Stimulated activated CD8-positive, alpha-beta memory T cell treated with anti-CD3 and anti-CD28 coated beads, Interleukin-4, amount 100 ng/mL, for 4 hours (primary cell): ENCODE measurements at places on chromosomes 5 and 9.

GRCh38 chr5:146290318-146290717 lies 48.3 kb upstream of the POU4F3 start:
- no peak for DNase-seq

GRCh38 chr5:155897761-155898160 lies 429.2 kb upstream of the SGCD start:
- no peak for DNase-seq

- DNase-seq, result no peak
Measured at GRCh38 chr5:124606093-124606492, 140.3 kb downstream of the ZNF608 start.

DNA sequence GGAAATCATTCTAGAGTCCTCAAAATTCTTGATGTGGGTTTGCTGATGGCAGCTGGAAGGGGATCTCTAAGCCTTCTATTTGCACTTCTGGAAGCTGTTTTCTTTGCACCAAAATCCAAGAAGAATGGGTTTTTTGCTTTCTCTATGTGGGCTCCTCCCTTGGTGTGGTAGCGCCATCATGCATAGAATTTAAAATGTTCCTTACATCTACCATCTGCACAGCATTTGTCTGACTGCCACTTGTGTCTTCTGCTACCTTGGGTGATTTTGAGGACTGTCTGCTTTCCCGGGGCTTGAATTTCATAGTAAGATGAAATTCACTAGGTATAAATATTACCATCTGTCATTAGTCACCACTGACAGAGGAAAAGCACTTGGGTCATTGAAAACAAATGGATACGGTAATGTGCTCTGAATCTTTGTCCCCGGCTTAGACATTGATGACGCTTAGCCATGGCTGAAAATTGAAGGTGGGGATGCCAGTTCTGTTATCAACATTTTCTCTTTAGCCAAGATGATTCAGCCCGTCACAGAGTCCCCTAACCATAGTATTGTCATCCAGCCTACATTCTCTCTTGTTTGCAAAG lies 30.0 kb downstream of the SNX30 start:
- DNase-seq, result no peak

DNA sequence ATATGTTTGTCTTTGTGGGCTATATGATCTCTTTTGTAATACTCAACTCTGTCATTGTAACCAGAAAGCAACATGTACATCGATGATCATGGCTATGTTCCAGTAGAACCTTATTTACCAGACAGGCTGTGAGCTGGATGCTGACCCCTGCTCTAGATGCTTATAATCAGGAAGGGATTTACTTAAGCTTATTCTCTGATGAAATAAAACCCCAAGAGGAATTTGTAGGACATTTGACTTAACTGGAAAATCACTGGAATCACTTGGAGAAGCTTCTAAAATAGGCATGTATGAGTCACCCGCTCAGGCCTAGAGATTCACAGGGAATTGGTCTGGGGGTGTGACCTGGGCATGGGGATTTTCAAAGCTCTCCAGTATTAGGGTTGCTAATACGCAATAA lies 285.8 kb upstream of the ZNF608 start:
- no peak for DNase-seq

DNA sequence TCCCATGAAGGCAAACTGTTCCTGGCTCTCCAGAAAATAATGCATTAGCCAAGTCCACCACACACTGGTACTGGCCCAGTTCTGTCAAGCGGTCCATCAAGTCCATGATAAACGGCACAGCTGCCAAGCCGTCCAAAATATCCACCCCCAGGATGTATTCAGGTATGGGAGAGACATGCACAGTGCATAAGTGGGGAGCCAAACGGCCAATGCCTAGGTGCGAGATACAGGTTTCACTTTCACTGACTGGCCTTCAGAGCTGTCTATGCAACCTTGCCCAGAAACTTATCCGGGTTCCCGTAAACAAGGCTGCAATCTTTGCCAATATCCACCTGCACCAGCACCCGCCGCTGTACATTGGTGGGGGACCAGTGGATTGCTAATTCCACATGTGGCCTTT lies 795.8 kb downstream of the EFNA5 start:
- DNase-seq, result no peak

- DNase-seq, result no peak
Measured at GRCh38 chr9:85610074-85610860, 131.5 kb downstream of the AGTPBP1 start.

GRCh38 chr9:128375865-128376264 lies 4.7 kb downstream of the URM1 start:
- DNase-seq, result no peak

DNA sequence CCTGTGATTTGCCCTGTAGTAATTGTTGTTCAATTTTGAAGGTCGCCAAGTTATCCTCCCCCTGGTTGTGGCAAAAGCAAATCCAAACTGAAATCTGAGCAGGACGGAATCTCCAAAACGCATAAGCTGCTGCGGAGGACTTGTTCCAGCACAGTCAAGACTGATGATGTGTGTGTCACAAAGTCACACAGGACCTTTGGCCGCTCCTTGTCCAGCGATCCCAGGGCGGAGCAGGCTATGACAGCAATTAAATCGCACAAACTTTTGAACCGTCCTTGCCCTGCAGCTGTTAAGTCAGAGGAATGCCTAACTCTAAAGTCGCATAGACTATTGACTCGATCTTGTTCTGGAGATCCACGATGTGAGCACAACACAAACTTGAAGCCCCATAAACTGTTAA lies 128.4 kb downstream of the PARP8 start:
- no peak for DNase-seq

- no peak for DNase-seq
Measured at GRCh38 chr5:173320259-173320658, 8.0 kb downstream of the STC2 start.

- no peak for DNase-seq
Measured at GRCh38 chr9:87010626-87011025, 63.3 kb upstream of the GAS1 start.

- DNase-seq, result no peak
Measured at GRCh38 chr5:50672663-50673062, 6.2 kb downstream of the PARP8 start.

DNA sequence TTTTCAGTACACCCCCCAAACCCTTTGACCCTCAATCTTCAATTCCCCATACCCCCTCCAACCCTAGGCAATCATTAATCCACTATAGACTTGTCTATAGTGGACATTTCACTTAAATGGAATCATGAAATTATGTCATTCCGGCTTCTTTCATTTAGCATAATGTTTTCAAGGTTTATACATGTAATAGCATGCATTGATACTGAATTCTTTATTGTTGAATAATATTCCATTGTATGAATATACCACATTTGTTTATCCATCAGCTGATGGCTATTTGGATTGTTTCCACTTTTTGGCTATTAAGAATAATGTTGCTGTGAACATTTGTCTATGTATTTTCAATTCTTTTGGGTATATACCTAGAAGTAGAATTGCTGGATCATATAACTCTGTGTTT lies 238.8 kb downstream of the PDE4D start:
- DNase-seq, result no peak

DNA sequence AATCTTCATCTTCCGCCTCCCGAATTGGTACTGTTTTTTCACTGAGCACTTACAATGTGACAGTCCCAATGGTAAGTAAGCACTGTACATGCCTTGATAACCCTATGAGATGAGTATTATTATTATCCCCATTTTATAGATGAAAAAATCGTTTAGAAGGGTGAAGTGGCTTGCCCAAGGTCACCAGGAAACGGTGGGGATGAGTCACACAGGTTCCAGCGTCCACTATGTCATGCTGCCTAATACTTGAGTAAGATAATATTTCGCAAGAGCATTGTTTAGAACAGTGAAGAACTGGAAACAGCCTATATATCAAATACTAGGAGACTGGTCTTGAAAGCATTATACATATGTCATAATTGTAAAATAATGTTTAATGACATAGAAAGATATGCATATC lies 12.9 kb downstream of the HAND1 start:
- no peak for DNase-seq

DNA sequence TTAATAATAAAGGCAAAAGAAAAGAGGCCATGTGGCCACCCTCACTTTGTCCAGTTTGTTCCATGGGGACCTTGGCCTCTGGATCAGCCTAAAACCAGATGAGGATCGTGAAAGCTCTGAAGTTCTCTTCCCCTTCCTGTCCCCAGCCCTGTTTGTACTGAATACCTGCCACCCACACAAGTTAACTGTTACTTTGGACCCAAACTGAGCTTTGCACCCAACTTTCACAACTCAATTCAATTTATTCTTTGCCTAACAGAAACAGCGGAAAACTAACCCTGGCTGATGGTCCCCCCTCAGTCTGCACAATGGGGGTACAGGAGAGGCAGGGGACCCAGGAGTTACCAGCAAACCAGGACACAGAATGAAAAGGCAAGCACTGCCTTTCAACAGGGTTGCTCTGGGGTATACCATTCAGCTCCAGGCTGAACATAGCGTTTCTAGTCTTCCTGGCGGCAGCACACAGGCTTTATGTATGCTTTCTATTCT lies 28.2 kb downstream of the ABCA1 start:
- DNase-seq, result no peak

DNA sequence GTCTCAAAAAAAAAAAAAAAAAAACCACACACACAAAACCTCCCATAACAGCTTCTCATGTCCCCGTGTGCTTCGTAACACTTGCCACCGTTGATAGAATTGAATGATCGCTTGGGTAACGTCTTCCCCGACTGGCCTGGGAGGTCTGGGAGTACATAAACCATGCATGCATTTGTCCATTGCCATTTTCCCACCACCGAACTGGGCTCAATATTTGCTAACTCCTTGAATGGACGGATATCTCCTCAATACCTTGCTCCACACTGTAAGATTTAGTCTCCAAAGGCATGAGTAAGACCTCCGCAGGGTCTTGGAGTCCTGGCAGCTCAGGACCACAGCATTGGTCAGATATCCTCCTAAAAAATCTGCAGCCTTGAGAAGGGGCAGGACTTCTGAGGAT lies 3.2 kb upstream of the P4HA2 start:
- no peak for DNase-seq

DNA sequence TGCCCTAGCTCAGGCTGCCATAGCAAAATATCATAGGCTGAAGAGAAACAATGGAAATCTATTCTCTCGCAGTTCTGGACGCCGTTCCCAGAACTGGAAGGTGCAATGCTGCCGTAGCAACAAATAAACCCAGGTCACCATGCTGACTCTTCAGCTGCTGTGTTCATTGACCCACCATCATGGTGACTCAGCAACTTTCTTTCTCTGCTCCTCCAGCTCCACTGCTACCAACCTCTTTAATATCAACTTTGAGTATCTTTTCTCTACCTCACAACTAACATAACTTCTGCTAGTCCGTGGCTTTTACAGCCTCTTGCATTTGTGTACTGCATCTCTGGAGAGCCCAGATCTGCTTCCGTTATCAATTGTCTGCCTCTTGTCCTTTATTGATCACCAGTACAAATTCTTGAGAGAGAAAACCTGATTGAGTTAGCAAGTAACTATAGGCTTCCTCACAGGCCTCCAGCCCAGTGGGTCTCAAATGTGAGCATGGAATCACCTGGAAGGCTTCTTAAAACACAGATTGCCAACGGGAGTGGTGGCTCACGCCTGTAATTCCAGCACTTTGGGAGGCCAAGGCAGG lies 47.3 kb upstream of the SLC30A5 start:
- DNase-seq, result no peak

DNA sequence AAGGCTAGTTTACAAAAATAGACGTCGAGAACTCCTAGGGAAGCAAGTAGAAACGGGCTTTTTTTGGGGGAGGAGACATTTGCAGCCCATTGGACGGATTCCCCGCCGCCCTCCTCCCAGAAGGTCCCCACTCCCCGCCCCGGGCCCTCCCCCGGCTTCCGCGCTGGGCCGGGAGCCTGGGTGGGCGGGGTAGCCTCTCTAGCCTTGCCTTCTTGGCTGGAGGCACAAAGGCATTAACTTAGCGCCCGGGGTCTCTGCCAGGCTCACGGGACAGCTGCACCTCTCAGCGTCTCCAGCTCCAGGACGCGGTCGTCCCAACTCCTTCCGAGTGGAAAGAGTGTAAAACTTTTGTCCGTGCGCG lies at the start of gene DMRTA1:
TSS of gene DMRTA1 (plus strand) at position 236 of the 361 bp plus-strand sequence. CDS start 242 bp downstream, outside the sequence.
- no peak for DNase-seq

DNA sequence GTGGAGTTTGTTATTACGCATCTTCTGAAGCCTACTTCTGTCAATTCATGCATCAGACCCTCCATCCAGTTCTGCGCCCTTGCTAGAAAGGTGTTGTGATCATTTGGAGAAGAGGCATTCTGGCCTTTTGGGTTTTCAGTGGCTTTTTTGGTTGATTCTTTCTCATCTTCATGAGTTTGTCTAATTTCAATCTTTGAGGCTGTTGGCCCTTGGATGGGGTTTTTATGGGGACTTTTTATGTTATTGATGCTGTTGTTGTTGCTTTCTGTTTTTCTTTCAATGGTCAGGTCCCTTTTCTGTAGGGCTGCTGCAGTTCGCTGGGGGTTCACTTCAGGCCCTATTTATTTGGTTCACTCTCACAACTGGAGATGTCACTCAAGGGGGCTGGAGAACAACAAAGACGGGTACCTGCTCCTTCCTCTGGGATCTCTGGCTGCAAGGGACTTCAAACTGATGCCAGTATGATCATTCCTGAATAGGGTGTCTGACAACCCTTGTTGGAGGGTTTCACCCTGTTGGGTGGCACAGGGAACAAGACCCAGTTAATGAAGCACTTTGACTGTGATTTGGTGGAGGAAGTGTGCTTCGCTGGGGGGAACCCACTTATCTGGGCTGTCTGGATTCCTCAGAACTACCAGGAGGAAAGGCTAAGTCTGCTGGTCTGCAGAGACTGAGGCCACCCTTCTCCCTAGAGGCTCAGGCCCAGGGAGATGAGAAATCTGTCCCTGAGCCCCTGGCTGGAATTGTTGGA lies 226.7 kb upstream of the PTGER4 start:
- DNase-seq, result no peak

- DNase-seq, result no peak
Measured at GRCh38 chr9:84381508-84381907, 41.0 kb upstream of the SLC28A3 start.

DNA sequence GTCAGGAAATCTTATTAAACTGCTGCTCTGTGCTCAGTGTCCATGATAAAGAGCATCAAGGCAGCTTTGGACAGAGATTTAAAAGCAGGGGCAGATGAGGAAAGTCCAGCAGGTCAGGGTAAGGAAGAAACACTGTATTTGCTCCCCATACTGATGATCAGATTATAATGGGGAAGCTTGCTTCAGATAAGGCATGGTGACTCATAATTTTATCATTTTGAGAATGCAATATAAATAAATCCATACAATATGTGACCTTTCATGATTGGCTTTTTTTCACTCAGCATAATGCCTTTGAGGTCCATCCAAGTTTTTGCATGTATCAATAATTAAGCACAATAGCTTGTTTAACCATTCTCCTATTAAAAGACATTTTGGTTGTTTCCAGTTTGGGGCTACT lies 48.1 kb upstream of the LHFPL2 start:
- no peak for DNase-seq

DNA sequence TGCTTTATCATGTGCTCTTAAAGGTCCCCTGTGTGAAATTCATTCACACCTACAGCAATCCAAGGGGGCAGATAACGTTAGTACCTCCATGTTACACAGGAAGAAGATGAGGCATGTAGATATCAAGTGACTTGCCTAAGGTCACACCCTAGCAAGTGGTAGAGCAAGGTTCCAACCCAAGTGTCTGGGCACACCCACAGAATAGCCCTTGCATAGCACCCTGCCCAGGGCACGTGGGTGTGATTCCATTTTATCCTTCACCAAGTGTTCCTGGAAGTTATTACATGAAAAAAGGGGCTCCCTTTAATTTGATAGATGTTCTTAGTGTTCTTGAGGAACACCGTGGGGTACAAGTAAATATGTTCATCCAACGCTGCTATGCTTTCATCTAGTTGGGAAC lies 4.9 kb downstream of the TMEM171 start:
- DNase-seq, result no peak

- no peak for DNase-seq
Measured at GRCh38 chr9:99071313-99072039, 33.4 kb upstream of the TGFBR1 start.
